ENCODE measurements at places on chromosomes 1 and 21. TPM values are rescaled to one million over a fixed set of nuclear protein-coding genes. Genes with fewer than 3 reads are reported as not detected.

DNA sequence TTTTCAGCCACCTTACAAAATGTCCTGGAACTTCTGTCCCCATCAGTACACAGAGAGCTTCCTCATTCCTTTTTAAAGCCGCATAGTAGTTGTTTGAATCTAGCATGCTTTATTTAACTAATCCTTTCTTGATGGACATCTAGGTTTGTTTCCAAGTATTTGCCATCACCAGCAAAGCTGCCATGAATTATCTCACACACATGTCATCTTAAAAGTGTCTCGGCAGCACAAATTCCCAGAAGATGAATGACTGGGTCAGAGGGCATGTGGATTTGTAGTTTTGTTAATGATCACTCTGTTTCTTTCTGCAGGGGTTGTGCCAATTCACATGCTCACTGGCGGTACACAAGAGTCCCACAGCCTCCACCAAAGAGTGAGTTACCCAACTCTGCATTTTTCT, 68.3 kb downstream of the CLIC6 start:
- no peak for DNase-seq

GRCh38 chr1:18637511-18637960, 6.9 kb downstream of the PAX7 start:
- DNase-seq = no peak

DNA sequence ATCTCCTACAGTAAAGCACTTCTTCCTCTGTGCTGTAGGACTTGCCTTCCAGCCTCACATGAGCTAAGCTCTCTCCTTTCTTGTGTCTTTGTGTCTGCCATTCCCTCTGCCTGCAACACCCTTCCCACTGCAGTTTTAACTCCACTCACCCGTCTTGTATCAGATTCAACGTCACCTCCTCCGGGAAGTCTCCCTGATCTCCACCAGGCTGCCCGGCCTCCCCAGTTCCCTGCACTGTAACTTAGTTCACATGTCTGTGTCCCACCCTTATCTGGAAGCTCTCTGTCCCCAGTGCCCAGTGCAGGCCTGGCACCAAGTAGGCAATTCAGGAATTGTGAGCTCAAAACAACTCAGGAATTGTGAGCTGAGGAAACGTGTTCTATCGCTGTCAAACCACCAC, 96.4 kb downstream of the GLIS1 start:
- DNase-seq = no peak

DNA sequence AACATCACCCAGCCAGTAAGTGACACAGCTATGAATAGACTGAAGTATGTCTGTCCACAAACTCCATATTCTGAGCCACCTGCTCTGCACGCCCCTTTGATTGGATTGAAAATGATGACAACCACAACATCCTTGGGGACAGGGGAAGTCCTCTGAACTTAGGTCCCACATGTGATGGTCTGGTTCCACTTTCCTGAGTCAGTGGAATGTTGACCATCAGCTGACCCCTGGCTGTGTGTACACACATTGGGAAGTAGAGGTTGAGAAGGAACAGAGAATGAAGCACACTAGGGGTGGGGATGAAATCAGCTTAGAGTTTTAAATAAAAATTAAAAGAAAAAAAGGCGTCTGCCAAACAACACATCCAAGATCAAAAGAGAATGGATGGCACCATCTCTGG, 8.0 kb upstream of the DISP3 start:
- no peak for DNase-seq

GRCh38 chr1:172220376-172220775, 200.1 kb upstream of the C1orf105 start:
- DNase-seq = no peak

GRCh38 chr1:197145446-197146024, 934 bp downstream of the ASPM start:
- no peak for DNase-seq

GRCh38 chr1:197857477-197857876, 45.0 kb upstream of the C1orf53 start:
- DNase-seq = no peak

Gene COL8A2
- 1.9 TPM for total RNA-seq

Measured in transverse colon (tissue), 4 donors.